ENCODE measurements at places on chromosomes 6 and 20.

DNA sequence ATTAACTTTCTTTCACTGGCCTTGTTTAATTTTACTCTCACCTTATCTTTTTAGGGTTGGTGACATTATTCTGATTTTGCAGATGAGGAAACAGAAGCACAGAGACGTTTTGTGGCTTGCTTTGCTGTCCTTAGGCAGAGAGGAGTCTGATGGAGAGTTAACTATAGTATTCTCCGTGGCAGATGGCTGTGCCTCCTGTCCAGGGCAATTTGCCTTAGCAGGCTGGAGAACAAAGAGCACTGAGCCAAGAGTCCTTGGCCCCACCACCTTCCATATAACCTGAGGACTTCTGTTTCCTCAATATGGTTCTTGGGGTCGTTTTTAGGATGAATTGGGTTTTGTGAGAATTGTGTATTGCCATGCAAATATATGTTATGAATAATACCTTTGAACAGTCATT is 71.4 kb upstream of the BACH2 start:
- no peak for DNase-seq

GRCh38 chr6:14670806-14671205 is 553.2 kb downstream of the CD83 start:
- DNase-seq: no peak

- DNase-seq: no peak
Observed at GRCh38 chr20:62962221-62962879, 9.8 kb downstream of the SLC17A9 start.

DNA sequence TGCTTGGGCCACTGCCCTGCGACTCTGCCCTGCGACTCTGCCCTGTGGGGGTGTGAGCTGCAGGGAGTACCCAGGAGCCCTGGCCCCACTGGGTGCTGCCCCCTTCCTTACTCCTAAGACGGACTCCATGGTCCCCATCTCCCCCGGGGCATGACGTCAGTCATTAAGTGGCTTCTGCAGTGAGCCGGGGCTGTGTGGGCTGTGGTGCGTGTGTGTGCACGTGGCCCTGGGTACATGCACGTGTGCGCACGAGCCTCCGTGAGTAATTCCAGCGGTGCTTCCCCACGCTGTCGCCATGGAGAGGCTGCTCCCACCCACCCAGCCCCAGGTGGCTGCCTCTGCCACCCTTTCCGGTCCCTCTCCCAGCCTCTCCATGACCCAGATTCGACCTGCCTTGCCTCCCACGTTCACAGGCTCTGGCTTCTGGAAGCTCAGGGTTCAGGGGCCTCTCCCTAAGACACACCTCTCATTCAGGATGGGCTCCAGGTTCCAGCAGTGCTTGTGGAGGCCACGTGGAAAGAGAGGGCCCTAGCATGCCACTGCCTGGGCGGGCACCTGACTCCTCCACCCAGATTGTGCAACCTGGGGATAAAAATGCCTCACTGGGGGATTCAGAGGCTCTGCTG is 88.3 kb downstream of the DLGAP4 start:
- no peak for DNase-seq

- no peak for DNase-seq
Observed at GRCh38 chr6:42349753-42350511, 101.8 kb downstream of the TRERF1 start.

GRCh38 chr6:111458670-111459232 is 24.3 kb downstream of the REV3L start:
- no peak for DNase-seq

DNA sequence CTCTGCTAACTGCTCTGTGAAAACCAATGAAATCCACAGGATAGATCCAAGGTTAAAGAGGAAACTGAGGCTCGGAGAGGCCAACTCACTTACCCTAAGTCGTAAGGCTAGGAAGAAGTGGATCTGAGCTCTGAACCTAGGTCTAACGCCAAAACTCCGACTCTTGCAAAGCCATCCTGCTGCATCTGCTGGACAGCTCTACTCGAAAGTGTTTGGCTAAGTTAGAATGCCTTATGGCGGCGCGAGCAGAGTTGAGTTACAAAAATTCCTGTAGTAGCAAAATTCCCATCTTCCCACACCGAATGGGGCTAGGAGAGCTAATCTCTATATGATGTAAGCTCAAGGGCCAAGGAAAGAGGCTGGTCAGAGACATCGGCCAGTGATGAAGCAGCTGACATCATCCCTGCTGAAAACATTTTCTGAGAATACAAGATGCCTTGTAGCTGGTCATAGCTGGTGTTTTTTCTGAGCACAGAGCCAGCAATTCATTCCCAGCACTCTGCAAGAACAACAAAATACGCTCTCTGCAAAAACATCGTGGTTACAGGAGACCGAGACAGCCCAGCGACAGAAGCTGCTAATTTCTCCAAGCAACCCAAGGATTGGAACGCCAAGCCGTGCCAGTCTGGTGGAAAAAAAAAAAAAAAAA is 1.8 kb downstream of the SPATA2 start:
- DNase-seq: no peak

DNA sequence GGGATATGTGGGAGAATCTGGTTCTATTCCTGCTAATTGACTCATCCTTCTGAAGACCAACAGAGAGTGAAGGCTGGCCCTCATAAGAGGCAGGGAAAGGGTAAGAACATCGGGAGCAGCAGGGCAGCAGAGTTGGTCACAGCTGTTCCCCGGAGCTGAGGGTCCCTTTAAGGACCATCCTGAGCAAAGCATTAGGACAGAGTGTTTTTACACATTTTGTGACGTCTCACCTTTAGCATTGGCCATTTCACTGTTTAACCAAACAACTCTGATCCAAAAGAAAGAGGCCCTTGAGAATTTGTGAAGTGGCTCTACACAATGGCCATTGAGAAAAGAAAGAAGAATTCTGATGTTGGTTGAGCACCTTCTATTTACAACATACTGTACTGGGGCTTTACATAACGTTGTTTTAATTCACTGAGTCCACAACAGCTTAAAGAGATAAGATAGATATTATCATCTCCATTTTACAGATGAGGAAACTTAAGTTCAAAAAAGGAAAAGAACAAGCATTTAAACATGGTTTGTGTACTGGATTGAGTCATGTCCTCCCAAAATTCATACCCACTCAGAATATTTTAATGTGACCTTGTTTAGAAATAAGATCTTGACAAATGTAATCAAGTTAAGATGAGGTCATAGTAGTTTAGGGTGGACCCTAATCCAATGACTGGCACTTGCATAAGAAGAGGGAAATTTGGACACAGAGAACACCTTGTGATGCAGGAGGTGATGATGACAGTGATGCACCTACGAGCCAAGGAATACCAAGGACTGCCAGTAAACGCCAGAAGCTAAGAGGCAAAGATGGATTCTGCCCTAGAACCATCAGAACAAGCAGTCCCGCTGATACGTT is 62.0 kb downstream of the VGLL2 start:
- DNase-seq: no peak

DNA sequence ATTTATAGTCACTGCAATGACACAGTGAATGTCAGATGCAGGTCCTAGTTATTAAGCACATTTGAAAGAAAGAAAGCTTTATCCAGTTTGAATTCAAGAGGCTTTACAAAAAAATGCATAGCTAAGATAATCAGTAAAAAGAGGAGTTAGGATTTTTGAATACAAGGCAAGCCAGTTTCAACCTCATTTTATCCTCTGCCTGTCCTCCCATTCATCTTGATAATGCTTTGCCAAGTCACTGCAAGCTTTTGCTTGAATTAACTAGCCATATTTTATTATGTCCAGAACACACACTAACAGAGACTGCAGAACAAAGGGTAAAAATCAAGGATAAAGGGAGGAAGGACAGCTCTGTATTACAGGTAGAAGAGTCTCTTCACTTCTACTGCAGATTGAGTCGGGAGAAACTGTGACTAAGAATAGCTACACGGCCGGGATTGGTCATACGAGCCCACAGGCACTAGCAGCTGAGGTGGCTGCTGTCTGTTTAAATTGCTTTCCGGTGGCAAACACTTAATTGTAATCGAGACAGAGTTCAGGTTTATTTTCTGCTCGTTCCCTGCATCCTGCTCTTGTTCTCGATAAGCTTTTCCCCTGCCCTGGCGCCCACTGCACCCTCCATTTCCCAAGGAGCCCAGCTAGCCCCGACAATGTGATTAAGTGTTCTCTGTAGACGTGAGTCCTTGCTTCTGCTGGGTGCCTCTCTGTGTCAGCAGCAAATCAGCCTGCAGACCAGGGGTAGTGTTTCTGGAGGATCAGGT is 30.5 kb upstream of the AKAP12 start:
- no peak for DNase-seq

DNA sequence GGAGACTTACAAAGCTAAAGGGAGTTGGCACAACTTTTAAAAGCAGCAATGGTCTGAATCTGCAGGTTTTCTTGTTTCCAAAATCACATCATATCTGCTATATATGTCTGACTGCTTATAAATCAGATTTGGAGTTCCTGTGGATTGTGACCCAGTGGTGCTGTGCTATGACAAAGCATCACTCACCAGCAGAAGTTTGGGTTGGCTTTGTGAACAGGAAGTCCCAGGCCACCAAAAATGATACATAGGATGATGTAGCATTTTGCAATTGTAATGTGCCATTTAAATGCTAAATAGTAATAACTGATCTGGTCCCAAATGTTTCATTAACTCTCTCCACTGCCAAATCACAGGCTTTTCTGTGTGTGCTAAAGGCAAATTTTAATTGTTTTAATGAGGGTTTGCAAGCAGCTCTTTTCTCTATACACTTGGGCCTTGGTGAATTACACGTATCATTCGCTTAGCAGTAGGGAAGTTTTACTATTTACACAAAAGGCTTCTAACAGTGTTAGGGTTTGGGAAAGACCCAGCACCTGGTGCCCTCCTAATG is 60.8 kb downstream of the SYNDIG1 start:
- DNase-seq: no peak

GRCh38 chr20:63419299-63419698 is 53.2 kb downstream of the KCNQ2 start:
- no peak for DNase-seq

- no peak for DNase-seq
Observed at GRCh38 chr20:51656726-51657260, 111.4 kb downstream of the ATP9A start.

- peak; percentile 47 for DNase-seq
Observed at GRCh38 chr6:44630125-44631028, 242.9 kb downstream of the CDC5L start.

GRCh38 chr6:28978959-28979561 is 26.1 kb downstream of the ZNF311 start:
- no peak for DNase-seq

DNA sequence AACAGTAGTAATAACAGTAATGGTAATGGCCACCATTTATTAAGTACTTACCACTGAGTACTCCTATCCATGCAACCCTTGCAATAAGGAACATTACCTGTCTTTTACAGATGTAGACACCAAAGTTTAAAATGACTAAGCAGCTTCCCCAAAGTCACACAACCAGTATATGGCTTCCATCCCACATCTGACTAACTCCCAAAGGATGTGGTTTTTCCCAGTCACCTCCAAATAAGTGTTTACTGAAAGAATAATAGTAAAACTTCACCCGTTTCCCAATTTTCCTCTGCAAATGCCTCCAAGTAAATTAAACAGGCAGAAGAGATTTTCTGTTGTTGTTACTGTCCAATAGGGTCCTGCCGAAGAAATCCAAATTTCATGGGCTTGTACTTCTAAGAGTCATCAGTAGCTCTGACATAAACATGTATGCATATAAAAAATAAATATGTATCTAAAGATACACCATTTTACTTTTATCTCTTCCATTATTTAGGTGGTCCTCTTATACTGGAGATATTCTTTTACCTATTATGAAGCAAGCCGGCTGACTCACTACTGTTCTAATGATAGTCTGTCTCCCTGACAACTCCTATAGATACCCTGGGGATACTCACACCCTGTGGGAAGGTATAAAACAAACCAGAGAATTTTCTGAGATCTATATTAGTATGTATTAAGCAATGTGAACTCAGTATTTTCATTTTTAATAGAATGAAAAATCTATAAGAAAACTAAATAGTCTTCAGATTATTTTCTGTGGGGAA is 77.9 kb upstream of the ID4 start:
- DNase-seq: no peak

- DNase-seq: no peak
Observed at GRCh38 chr6:107243471-107243870, 128.2 kb upstream of the BEND3 start.

GRCh38 chr6:17740559-17741220 is 34.0 kb upstream of the NUP153 start:
- DNase-seq: no peak

GRCh38 chr6:8434727-8435092 is 635 bp downstream of the SLC35B3 start:
- peak; percentile 21 for DNase-seq

DNA sequence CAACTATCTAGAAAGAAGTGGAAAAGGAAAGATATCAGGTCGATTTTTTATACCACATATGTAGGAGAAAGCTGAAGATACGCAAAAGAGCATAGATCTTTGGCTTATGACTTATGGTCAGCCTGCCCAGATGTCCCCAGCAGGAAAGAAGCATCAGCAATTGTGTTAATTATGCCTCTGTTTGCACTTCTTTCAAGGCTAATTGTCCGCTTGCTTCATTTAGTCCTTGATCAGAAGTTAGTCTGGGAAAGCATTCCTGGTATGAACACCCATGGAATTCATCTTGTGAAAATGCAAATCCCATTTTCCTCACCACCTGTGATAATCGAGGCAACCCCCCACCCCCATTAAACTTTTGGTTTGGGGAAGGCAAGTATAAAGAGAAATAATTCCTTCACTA is 62.8 kb downstream of the ATP9A start:
- no peak for DNase-seq

- no peak for DNase-seq
Observed at GRCh38 chr20:60754856-60755255, 497.2 kb upstream of the CDH4 start.

- peak; percentile 10 for DNase-seq
Observed at GRCh38 chr6:153947808-153948447, 91.1 kb upstream of the OPRM1 start.

DNA sequence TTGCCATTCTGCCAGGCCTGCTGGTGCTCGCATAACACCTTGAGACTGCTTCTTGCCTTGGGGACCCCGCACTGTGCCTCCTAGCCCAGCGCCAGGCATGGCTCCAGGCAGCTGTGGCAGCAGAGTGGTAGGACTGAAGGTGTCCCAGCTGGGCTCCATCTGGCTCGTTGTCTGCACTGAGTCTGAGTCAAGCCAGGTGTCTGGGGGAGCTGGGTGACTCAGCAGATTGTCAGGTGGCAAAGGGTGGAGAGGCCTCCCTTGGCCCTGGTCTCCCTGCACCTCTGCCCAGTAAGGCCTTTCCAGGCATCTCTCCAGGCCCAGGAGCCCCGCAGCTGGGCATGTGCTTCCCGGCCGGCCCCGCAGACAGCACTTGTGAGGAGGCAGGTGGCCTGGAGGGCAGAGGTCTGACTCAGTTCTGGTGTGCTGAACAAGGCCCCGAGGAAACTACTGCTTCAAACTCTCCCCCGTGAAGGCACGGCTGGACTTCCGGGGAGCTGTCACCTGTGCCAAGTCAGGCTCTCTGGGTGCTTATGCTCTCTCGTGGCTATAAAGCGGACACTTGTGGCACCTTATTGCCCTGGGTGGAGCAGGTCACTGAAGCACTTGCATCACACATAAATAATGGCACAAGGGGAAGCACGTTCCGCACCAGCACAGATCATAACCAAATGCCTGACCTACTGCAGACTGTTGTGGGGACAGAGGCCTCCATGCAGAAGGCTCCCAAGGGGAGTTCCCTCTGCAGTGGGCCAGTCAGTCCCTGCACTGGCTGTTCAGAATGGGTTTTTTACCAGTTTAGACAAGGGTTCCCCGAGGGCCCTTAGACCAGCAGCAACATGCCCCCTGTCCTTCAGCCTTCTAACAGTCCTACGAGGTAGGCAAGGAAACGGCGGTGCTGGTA is 27.5 kb downstream of the FOXC1 start:
- DNase-seq: no peak

- no peak for DNase-seq
Observed at GRCh38 chr6:2222275-2222842, 23.0 kb downstream of the GMDS start.

- DNase-seq: no peak
Observed at GRCh38 chr20:37989601-37990295, 43.5 kb downstream of the TTI1 start.
